NAMALWA (cell line): ENCODE measurements at places on chromosomes 3 and 15.

GRCh38 chr3:94928921-94929320, 866.1 kb downstream of the NSUN3 start:
- DNase-seq, result no peak

- no peak for DNase-seq
These were observed 64.3 kb downstream of the FBN1 start for GRCh38 chr15:48581219-48581618.

- DNase-seq, result peak; percentile 92
These were observed 457.5 kb upstream of the ALCAM start for GRCh38 chr3:104909198-104909597.

DNA sequence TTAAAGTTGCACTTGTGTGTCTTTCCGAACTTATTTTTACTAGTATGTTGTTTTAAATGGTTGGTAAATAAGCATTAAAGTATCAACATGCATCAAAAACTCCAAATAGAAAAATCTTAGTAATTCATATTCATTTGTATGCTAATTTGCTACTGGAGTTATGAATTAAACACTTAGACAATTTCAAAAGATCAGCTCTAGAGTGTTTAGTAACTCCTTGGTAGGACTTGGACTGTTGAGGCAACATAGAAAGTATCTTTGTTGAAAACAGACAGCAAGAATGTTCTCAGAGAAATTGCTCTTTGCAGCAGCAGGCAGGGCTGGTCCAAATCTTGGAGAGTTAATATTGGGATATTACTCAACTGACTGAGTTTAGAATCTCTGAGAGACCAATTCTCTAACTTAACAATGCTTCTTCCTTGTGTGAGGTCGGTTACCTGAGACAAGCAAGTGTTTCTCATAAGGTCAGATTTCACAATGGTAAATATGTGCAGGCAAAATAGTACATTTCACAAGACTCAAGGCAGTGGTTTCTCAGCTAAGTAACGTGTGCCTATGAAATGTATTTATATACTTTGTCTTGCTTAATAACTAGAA, 147.8 kb upstream of the IL12A start:
- DNase-seq, result no peak

DNA sequence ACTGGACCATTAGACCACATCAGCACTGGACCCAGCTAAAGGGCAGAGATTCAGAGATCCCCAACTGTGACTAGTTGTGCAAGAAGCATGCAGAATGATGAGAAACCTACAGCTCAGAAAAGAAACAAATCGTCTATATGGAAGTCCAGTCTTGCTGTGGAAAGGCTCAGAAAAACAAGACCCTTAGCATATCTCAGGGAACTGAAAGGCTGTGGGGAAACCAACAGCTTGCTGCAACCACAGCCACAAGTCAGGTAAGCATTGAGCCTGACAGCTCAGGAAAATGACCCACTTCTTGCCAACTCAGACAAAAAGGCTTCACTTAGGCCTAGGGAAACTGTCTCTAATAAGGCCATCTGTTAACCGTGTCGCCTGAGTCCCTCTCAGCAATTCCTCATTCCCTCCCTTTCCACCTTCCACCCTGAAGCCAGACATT, 145.6 kb downstream of the LSAMP start:
- no peak for DNase-seq

GRCh38 chr3:10930666-10931040, 61.9 kb upstream of the SLC6A1 start:
- no peak for DNase-seq

GRCh38 chr3:102727340-102727739, 292.5 kb downstream of the ZPLD1 start:
- DNase-seq, result no peak

- no peak for DNase-seq
These were observed 50.1 kb upstream of the UBE2E2 start for GRCh38 chr3:23152989-23153388.

DNA sequence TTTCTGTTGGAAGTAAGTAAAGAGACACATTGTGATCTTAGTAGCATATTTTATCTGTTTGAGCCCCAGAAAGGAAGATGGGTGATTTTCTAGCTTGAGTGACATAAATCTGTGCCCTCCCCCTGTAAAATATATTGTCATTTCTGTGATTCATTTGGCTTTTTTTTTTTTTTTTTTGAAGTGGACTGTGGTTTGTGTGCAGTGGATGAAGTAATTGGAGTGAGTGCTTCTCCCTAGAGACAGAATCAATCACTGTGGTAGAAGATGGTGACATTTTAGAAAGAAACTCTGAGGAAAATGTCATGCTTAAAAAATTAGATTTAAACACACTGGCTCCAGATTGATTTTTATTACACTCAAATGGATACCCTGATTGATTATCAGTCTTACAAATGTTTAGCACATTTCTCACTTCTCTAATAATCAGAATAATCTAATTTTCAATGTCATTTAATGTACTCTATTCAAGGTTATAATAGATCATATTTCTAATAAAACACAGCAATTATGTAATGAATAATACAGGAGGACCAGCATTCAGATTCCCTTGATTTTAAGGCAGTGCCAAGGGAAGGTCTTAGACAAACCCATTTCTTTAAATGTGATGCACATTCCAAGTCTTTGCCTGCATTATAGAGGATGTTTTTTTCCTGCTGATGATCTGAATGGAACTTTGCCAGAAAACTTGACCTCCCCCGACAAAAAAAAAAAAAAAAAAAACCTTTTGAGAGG, 116.6 kb downstream of the TOP2B start:
- no peak for DNase-seq
